ENCODE measurements at places on chromosomes 5 and 9. TPM values are rescaled to one million over a fixed set of nuclear protein-coding genes. Genes with fewer than 3 reads are reported as not detected.

The TTLL11 gene
- total RNA-seq: 18.5 TPM

The GPR151 gene
- total RNA-seq: not detected

The NDOR1 gene
- 27.0 TPM for total RNA-seq

The CARTPT gene
- 12.7 TPM for total RNA-seq

The ARL15 gene
- 12.5 TPM for total RNA-seq

The TMEM171 gene
- not detected for total RNA-seq

The TAL2 gene
- not detected for total RNA-seq

The INSL4 gene
- total RNA-seq: not detected

The LCN6 gene
- 130 TPM for total RNA-seq

The SOX30 gene
- not detected for total RNA-seq

The TUSC1 gene
- total RNA-seq: 45.7 TPM

The STPG3 gene
- not detected for total RNA-seq

The CPLANE1 gene
- 13.1 TPM for total RNA-seq

The HSD17B4 gene
- total RNA-seq: 65.0 TPM

The IFNA13 gene
- total RNA-seq: not detected

The AIF1L gene
- 30.5 TPM for total RNA-seq

The IRGM gene
- total RNA-seq: not detected

The MARCOL gene
- not detected for total RNA-seq

The ANKRD33B gene
- 7.2 TPM for total RNA-seq

The INSL6 gene
- not detected for total RNA-seq

The LECT2 gene
- total RNA-seq: not detected

The CTNNAL1 gene
- 16.4 TPM for total RNA-seq

The FAT2 gene
- not detected for total RNA-seq

The TGFBI gene
- total RNA-seq: 174 TPM

The BRINP1 gene
- not detected for total RNA-seq

The FGF10 gene
- 7.5 TPM for total RNA-seq

The TMEM215 gene
- total RNA-seq: 0.75 TPM

The MROH2B gene
- not detected for total RNA-seq

The ABLIM3 gene
- total RNA-seq: 25.8 TPM

The NUP155 gene
- 62.3 TPM for total RNA-seq

The S100Z gene
- total RNA-seq: not detected

The PTGDS gene
- 68.3 TPM for total RNA-seq

The CATSPER3 gene
- total RNA-seq: not detected

The F2RL2 gene
- not detected for total RNA-seq

The KIF4B gene
- not detected for total RNA-seq

The LOX gene
- 48.1 TPM for total RNA-seq

Measured in ascending aorta (tissue), 2 donors.